ENCODE measurements at places on chromosomes 1 and 21.

GRCh38 chr21:27026501-27026900, 59.6 kb upstream of the ADAMTS5 start:
- no peak for DNase-seq

GRCh38 chr1:203448521-203449061, 27.0 kb upstream of the PRELP start:
- no peak for DNase-seq

DNA sequence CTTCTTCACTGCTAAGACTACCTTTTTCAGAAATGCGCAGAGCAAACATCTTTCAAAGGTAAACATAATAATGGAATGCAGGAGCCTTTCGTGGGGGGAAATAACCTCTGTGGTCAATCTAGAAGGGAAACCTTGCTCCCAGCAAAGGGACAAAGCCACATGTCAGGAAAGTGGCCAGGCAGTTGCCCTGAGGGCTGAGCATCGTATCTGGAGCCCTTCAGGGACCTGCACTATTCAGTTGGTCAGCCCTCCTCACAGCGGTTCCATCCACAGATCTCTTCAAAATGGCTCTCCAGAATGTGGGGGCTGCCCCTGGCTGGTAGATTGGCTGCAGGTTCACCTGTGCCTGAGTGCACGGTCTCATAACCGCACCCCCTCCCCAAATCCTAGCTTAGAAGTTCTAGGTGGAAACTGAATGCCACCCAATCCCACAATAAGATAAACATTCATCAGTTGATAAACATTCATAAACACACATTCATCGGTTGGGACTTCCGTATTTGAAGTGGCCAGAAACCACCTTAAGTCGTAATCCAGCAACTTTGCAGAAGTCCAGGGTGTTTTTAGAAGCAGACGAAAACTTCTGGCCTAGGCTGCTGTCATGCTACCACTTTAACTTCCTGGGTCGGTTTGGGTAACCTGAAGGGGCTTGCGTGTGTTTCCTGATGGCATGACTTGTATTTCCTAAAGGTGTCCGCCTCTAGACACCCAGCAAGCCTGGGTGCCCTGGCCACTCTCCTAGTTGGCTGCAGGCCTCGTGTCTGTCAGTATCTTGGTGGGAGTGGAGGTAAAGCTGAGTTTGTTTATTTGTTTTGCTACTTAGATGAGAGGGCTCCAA, 50.5 kb downstream of the RASSF5 start:
- DNase-seq: no peak

DNA sequence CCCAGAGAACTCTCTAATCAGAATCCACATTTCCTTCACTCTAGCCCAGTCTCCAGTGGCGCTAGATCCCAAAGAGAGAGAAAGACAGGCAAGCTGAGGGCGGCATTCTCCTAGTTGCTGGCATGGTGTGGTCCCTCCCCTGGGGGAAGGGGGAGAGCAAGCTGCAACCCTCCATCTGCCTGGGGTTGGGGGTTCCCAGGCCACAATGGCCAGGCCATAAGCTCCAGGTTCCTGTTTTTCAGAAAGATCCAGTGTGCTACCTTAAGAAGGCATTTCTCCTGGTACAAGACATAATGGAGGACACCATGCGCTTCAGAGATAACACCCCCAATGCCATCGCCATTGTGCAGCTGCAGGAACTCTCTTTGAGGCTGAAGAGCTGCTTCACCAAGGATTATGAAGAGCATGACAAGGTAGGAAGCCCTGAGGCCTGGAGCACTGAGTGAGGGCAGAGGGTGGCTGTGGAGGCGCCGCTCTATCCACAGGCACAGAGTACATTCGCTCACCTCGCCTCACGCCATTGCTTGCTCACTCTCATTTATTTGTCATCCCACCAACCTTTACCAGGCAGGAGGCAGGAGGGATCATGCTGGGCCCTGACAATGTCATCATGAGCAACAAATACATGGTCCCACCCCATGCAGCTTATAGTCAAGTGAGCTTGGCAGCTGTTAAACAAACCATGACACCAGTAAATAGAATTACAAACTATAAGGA, 6.6 kb downstream of the CSF1 start:
- no peak for DNase-seq

- no peak for DNase-seq
Measured at GRCh38 chr1:156643049-156643777, 1.3 kb downstream of the BCAN start.

- no peak for DNase-seq
Measured at GRCh38 chr1:84434801-84435549, 36.7 kb downstream of the DNASE2B start.

DNA sequence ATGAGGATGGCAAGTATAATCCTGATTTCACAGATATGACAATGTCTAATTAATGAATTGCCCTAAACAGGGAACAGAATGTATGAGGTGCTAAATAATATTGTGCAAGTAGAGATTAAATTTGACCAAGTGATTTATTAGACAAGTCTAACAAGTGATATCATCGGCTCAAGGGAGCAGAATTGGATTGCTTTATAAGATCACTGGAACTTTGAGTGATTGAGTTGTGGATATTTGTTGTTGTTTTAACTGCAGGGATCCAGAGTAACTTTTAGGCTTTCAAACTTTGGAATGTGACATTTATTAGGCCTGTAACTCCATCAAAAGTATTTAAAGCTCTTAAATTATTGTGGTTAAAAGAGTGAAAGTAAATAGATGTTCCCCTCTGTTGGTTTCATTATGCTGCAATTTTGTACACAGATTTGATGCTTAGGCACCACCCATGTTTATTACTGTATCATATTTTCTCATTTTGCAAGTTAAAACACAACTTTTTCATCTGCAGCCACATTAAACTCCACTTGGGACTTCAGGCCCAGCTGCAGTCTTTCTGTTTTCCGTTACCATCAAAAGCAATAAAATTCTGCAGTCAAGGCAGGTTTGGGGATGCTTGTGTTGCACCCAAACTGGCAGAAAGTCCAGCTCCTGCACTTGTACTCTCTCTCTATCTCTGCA, 206.6 kb downstream of the HLX start:
- DNase-seq: peak; percentile 32

DNA sequence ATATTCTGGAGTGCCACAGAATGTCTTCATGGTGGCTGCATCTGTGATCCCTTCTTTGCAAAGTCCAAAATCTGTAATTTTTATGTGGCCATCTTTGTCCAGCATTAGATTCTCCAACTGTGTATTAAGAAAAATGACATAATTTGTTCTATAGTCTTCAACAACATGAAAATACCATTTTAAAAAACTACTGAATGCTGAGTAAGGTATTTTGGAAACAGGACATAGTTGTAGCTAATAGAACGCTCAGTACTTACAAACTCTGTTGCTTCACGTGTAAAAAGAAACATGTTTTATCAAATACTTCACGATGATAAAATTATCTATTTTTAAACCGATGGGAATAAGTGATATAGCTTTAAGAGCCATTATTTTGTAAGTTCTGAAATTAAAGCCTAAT, 286.3 kb downstream of the AKT3 start:
- DNase-seq: no peak

DNA sequence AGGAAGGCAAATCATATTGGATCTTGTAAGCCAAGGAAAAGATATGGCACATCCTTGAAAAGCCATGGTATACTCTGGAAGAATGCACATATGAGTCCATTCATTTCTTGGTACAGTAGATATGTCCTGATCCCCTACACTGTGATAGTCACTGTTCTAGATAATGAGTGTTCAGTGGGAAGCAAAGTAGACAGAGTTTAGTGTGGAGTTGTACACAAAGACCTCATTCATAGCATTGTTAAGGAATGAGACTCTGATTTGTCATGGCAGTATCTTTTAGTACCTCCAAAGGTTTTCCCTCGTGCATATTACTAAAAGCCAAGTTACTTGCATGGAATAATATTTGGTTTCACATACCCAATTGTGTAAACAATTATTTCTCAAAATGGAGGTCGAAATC, 204.7 kb downstream of the NFIA start:
- no peak for DNase-seq

DNA sequence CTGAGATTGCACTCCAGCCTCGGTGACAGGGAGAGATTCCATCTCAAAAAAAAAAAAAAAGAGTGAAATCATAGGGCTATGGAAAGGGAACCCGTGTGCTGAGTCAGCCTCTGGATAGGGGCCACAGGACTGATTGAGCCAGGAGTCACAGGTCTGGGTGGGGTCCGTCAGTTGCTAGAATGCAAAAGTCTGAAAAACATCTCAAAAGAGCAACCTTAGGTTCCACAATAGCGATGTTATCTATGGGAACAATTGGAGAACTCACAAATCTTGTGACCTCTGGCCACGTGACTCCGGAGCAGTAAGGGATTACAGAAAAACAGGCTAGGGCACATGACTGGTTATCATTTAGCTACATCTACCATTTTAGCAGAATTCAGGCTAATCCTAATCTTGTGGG, 32.8 kb upstream of the GREM2 start:
- DNase-seq: no peak

GRCh38 chr1:46401964-46402626, 8.0 kb downstream of the FAAH start:
- peak; percentile 60 for DNase-seq

- DNase-seq: no peak
Measured at GRCh38 chr1:3656450-3657095, 4.3 kb downstream of the TP73 start.

DNA sequence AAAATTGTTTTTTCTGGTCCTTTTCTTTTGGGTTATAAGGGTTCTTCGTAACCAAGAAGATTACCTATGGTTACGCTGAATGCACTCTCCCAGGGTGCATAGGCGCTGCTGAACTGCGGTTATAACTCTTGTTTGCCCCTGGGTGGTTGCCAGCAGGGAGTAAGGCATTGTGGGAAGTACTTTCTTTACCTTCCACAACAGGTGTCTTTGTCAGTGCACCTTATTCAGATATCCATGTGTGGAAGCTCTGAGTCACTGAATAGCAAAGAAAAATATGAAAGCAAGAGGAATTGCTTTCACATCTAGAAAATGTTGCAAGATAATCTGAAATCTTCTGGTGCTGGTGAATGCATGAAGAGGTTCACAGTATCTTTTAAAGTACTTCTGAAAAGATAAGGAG, 124.4 kb upstream of the CACYBP start:
- DNase-seq: no peak

GRCh38 chr21:45313682-45314081, 26.0 kb upstream of the POFUT2 start:
- DNase-seq: no peak

DNA sequence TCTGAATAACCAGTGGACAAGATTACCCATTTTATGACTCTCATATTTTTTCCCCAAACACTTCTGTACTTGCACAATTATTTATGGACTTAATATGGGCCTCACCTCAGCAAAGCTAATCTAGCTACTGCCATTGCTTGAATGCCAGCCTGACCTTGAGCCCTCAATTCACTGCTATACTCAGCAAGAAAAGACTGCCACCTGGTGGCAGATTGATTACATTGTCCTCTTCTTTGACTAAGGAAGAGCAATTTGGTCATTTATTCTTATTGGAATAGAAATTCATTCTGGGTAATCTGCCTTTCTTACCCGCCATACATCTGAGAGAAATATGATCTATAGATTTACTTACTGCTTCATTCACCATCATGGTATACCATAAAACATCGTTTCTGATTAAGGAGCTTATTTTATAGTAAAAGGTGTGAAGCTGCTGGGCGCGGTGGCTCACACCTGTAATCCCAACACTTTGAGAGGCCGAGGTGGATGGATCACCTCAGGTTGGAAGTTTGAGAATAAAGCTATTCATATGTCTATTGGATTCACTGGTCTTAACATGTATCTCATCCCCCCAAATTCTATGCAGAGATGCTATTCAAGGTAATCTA, 32.9 kb upstream of the DIPK1A start:
- DNase-seq: peak; percentile 84

DNA sequence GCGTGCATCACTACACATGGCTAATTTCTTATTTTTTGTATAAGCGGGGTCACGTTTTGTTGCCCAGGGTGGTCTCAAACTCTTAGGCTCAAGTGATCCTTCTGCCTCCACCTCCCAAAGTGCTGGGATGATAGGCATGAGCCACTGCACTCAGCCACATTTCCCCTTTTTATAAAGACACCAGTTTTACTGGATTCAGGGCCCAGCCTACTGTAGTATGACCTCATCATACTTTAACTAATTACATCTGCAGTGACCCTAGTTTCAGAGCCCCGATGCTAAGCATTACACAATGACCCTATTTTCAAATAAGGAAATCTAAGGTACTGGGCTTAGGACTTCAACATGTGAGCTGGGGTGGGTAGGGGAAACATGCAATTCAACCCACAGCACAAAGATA, 31.8 kb upstream of the ENAH start:
- no peak for DNase-seq

DNA sequence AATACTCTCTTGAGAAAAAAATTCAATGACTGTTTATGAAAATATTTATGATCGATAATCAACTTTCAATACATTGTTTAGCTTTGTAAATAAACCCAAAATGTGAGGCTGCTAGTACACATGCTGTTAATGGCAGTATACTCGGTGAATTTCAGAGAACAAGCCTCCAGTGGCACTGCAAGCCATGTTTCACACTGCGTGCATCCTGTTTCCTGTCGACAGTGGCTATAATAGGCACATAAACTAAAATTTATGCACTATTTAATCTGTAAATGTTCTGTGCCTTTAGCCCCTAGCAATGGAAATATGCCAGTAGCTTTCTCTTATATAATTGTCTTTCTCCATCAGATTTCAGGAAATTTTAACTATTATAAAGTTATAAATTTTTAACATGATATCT, 26.3 kb upstream of the RGS18 start:
- no peak for DNase-seq

GRCh38 chr1:87647430-87648177, 318.9 kb downstream of the LMO4 start:
- no peak for DNase-seq

DNA sequence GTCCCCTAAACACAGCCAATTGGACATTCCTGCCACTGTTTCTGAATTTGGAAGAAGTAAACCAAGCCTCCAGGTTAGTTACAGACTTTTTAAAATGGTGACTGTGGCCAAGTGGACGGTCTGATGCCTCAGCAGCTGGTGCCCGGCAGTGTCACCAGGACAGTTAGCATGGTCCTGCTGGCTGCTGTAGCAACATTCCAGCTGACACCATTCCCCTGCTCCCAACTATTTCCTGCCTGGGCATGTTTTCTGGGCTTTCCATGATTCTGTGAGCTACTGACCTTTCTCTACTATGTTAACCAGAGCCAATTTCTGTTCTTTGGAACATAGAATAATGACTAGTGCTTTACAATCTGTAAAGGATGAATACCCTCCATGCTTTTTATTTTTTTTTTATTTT, 95.0 kb downstream of the TLR5 start:
- no peak for DNase-seq

DNA sequence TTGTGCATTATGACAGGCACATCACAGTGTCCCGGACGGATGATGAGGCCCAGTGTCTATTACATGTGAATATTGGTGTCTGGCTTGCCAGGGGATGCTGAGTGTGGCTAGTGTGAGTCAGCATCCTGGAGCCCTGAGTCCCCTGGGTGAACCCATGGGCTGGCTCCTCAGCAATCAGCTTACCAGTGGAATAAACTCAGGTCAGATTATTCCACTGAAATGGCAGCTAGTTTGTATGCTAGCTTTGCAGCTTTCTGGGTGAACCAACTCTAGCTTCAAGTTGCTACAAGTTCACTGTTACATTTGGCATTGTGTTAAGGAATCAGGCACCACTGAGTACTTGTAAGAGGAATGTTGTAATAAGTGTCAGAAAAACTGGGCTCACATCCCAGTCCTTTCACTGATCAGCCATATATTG, 23.9 kb upstream of the RPTN start:
- no peak for DNase-seq

GRCh38 chr21:23127973-23128372, 2129.8 kb downstream of the NCAM2 start:
- DNase-seq: no peak

- DNase-seq: peak; percentile 26
Measured at GRCh38 chr21:37700641-37701202, 215.5 kb downstream of the KCNJ6 start.

Data from muscle of arm (tissue), 14 donors.